ENCODE measurements at places on chromosomes 11 and 22.

DNA sequence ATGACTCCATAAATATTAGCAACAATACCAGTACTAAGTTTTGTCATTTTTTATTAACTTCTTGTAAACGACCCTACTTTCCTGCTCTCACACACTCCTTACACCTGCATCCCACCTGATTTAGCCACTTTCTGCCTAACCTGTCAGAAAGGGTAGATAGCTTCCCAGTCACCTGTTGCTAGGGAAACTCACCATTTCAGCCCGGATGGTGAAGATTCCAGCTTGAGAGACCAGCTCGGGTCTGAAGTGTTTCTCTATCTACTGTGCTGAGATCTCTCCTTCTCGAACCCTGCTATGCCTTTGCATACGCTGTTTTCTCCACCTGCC lies at the start of gene PARVG:
PARVG (plus strand) TSS at position 220 of the 327 bp plus-strand sequence. CDS start 2,405 bp downstream, outside the sequence.
- peak; percentile 42 for DNase-seq

DNA sequence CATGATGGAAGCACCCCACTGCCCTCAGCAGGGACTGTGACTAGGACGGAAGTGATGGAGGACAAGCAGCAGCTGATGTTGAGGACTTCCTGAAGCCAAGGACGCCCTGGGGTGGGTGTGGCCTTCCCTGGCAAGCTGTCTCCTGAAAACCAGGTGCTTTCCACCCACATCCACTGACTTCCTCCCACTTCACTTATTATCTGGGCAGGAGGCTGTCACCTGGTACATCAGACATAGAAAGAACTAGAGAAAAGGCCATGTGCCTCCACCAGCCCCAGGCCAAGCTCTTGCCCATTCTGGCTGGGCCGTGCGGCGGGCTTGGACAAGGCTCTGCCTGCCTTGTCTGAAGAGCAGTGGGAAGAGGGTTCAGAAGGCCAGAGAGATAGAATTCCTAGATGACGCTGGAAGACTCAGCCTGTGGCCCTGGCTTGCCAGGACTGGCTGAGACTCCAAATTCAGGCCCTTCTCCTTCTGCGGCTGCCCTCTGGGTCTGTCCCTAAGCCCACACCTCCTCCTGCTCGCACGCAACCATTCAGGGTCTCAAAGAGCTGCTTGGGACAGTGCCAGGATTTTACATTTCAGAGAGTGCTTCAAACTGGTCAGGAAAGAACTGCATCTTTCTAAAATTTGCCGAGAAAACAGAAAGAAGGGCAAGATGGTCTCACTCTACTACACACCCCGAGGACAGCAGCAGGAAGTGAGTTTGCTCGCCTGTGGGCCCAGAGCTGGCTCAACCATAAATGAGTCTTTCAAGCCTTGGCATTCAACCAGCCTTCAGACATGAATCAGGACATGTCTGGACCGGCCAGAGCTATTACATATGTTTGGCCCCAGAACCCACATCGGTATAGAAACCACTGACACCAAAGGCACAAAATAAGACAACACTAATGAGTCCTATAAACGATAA lies 13.3 kb downstream of the ARHGAP1 start:
- no peak for DNase-seq

GRCh38 chr22:19888131-19888746 lies 33.6 kb upstream of the GNB1L start:
- DNase-seq: no peak

- DNase-seq: peak; percentile 73
Measured at GRCh38 chr11:19903620-19904069, 191.0 kb downstream of the NAV2 start.

GRCh38 chr11:20399498-20399897 lies 12.0 kb downstream of the PRMT3 start:
- no peak for DNase-seq

- DNase-seq: no peak
Measured at GRCh38 chr11:65968600-65969482, 7.3 kb downstream of the SART1 start.

DNA sequence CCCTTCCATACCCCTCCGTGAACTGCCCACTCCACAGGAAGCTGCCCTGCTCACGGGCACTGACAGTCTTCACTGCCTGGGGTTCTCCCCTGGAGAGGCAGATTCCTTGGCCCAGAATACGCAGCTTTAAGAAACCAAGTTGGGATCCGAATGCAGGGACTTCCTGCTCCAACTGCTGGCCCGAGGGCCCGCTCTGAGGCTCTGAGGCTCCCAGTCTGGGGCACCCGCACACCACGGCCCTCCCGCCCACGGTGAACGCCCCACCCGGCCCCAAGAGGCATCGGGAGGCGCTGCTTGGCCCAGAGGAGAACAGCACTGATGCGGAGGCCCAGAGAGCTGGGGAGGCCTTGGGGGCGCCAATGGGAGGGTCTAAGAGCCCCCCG lies 42.3 kb downstream of the IGF2 start:
- no peak for DNase-seq

DNA sequence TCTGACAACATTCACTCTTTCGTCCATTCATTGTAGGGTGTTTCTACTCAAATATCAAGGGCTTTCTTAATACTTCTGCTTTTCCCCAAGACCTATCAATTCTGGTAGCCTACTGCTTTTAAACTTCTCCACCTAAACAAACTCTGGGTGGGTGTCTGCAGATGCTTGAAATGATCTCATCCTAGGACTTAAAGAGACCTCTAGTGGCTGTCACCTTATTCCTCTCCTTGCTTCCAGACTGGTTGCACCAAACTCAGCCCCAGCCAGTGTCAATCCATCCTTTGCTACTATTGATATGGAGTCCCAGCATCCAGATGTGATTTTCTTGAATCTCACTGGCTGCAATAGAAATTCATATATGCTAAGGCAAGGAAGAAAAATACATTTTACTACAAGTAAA lies 274.7 kb downstream of the NXPE2 start:
- DNase-seq: no peak
